EH (cell line): ENCODE measurements at places on chromosomes 7 and 10.

GRCh38 chr10:61448091-61448490, 5.1 kb downstream of the TMEM26 start:
- no peak for DNase-seq

DNA sequence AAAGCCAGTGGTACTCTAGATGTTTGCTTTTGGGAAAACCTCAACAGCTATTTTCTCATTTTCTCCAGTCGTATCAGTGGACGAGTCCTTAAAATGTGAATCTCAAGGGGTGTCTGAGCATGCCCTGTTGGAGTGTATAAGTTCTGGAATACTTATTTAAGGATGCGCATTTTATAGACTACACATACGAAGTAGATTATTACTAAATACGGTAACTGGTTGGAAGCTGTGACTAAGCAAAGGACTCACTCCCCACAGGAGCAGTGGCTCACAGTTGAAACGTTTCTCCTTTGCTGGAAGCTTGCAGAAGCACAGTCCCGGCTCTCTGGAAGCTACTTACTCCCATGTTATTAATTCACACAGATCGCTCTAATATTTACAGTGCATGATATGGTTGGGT, 90.8 kb upstream of the DNAJB6 start:
- no peak for DNase-seq

DNA sequence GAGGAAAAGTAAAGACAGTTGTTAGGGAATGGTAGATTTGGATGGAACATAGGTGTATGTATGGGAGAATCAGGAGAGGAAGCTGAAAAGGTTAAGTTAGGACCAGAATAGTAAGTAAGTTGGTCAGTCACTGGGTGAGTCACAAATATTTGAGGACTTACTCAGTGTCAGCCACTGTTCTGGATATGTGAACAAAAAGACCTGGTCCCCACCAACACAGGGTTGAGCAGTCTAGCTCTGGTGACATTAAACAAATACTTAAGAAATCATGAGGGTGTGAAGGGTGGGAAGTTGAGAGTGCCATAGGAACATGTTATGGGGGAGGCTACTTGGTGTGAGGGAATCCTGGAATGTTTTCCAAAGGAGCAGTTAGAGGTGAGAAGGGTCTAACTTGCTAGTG, 246.9 kb downstream of the PTEN start:
- DNase-seq, result peak; percentile 87

DNA sequence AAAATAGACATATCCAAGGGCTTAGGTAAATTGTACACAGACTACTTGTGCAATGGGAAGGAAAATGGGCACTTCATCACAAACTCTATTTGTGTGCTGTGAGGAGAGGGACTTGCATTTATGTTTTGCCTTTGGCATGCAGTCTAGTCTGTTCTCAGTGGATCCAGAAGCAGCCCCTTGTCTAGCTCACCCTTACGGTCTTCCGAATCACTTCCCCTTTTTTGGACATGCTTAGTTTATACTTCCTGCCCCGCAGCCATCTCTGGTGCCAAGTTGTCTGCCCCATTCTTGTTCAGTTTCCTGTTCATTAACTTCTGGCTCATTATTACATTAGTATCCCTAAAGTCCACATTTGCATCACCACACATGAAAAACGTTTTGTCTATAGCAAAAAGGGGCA, 161.6 kb downstream of the NRCAM start:
- DNase-seq, result peak; percentile 37

GRCh38 chr7:4189131-4189570, 492.9 kb upstream of the FOXK1 start:
- no peak for DNase-seq

- DNase-seq, result no peak
Measured at GRCh38 chr7:88927-89231, 103.5 kb upstream of the FAM20C start.

DNA sequence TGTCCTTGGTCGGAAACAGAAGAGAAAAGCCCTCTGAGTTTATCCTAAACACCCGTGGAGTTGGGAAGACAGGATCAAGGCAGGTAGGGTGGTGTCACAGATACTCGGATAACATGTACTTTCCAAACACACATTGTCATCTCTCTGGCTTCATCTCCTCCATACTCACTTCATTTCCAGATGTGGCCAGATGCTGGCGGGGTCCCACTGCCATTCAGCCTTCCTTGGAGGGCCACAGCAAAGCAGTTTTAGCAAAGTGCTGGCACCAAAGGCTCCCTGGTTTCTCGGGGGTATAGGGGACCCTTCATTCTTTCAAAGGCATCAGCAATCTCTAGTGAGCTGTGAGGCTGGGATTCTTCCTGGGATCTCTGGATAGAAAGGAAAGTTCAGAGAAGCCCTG, 539.5 kb downstream of the TCERG1L start:
- DNase-seq, result no peak

DNA sequence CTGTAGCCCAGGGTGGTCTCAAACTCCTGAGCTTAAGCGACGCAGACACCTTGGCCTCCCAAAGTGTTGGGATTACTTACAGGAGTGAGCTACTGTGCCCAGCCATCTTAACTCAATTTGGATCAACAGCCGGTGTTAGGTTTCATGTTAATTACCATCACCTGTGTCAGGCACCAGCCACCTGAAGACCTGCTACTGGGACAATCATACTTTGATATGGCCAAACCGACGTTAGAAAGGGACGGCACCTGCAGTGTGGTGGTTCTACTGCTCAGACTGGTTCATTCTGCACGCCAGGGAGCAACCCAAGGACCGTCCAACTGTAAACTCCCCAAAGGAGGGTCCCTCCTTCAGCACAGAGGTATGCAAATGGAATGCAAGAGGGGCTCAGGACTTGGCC, 74.2 kb upstream of the CYTH3 start:
- no peak for DNase-seq

- DNase-seq, result no peak
Measured at GRCh38 chr10:11845113-11845512, 22.0 kb downstream of the PROSER2 start.

DNA sequence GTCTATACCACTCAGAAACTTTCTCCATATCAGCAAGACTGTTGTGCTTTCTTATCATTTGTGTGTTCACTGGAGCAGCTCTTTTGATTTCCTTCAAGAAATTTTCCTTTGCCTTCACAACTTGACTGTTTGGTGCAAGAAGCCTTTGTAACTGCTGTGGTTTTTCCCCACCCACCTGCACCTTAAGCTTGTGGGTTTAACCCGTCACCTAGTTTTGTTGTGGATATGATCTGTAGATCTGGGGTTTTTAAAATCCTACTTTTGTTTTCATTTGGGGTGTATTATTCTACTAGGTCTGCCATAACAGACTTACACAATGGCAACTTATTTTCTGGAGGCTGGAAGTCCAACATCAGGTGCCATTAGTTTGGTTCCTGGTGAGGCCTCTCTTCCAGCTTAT, 30.5 kb upstream of the CHST3 start:
- no peak for DNase-seq

GRCh38 chr7:47483604-47484273, 98.2 kb downstream of the TNS3 start:
- DNase-seq, result peak; percentile 34

- DNase-seq, result no peak
Measured at GRCh38 chr10:132062641-132063390, 2.9 kb upstream of the JAKMIP3 start.

- DNase-seq, result peak; percentile 76
Measured at GRCh38 chr10:22693371-22693784, 21.0 kb downstream of the PIP4K2A start.

DNA sequence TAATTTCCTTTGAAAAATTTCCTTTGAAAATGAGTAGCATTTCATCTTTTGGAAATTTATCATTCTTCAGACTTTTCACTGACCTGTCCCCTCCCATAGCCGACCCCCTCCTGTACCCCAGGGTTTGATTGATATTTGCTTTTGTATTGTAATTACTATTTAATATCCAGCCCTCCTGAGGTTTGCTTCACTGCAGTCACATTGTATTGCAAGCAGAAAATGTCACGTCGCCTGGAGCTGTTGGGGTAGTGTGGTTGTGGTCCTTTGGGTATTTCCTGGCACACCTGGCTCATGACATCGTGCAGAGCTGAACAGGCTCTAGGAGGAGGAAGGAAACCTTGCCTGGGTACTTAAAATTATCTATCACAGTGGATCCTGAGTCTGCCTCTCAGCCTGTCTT, 116.1 kb downstream of the INSYN2A start:
- DNase-seq, result no peak

GRCh38 chr10:124663766-124664360, 80.3 kb downstream of the FAM53B start:
- no peak for DNase-seq

DNA sequence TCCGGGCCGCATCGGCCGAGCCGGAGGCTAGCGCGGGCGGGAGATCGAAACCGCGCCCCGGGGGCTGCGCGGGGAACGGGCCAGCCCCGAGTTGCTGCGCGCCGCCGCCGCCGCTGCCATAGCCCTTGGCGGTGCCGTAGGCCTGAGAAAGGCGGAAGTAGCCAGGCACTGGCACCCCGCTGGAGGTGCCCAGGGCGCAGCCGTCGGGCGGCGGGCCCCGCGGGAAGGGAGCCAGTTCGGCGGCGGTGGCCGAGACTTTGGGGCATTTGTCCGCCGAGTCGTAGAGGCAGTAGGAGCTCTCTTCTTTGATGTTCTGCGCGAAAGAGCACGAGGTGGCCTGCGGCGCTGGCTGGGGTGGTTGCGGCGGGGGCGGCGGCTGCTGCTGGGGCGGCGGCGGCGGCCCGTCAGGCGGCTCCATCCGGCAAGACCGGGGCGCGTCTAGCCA, 587 bp downstream of the HOXA10 start:
- peak; percentile 52 for DNase-seq

DNA sequence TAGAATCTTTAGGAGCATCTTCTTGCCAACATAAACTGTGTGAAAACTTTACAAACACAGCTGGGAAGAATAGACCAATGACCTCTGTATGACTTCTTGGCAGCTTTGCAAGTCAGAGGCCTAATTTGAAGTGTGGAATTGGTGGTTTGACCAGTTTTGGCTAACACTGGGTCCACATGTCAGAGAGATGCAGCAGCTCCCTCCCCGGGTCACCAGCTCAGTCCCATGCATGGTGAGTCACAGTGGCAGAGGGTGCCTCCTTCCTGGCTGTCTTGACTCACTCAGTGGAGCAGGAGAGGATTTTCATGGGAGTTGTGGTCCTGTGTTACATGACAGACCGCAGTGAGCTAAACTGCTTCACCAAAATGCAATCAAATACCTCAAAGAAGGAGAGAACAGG, 8.2 kb upstream of the STARD3NL start:
- DNase-seq, result peak; percentile 85

DNA sequence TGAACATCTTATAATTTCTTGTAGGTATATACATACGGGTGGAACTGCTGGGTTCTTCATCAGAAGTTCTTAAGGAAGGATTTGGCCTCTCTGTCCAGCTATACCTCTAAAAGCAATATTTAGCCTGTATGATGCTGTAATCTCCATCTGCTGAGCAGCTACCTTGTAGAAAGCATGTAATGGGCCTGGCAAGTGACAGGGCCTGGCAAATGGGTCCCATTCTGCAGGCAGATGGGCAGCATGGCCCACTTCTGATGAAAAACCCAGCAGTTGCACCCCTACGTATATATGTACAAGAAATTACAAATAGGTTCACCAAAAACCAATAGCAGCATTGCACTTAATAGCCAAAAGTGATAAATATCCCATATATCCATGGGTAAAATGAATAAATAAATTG, 9.0 kb downstream of the PLPP4 start:
- DNase-seq, result no peak
